ENCODE measurements at places on chromosomes 12 and 14.
A peak's percentile ranks its signal among the peaks of the same experiment; 100 is the strongest.

GRCh38 chr14:62269204-62269603 lies 507.0 kb downstream of the SNAPC1 start:
- no peak for DNase-seq

GRCh38 chr12:66240096-66240820 lies 51.2 kb downstream of the IRAK3 start:
- DNase-seq = no peak

GRCh38 chr12:1591543-1591942 lies 2.8 kb downstream of the FBXL14 start:
- no peak for DNase-seq

- DNase-seq = no peak
Observed at GRCh38 chr14:43535231-43535838, 971.7 kb downstream of the FSCB start.

DNA sequence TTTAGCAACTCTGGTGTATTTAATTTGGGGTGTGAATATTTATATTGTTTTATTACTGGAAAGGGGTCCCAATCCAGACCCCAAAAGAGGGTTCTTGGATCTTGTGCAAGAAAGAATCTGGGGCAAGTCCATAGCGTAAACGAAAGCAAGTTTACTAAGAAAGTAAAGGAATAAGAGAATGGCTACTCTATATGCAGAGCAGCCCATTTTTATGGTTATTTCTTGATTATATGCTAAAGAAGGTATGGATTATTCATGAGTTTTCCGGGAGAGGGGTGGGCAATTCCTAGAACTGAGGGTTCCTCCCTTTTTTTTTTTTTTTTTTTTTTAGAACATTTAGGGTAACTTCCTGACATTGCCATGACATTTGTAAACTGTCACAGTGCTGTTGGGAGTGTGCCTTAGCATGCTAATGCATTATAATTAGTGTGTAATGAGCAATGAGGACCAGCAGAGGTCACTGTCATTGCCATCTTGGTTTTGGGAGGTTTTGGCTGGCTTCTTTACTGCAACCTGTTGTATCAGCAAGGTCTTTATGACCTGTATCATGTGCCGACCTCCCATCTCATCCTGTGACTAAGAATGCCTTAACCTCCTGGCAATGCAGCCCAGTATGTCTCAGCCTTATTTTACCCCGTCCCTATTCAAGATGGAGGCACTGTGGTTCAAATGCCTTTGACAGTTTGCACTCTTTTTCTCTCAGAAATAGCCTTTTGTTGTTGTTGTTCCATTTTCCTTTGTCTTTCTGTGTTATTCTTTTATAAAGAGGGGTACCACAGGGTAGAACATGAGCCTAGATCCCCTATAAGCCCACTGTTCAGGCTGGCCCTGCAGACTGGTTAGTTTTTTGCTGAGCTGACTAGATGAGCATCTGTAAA lies 75.5 kb upstream of the DCD start:
- no peak for DNase-seq

DNA sequence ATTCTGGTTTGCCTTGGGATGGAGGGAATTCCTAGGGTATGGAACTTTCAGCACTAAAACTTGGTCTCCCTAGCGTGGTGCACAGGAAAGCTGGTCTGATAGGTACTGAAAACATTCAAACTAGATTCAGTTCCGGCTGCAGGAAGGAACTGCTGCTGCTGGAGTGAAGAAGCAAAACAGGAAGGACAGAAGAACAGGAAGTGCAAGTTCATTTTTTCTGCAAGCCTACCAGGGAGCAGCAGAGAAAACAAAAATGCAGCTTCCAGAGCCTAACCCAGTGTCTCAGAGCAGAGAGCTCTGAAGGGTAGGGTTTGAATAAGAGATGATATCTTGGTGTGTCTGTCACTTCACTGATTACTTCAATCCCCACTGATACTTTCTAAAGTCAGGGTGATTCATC lies 165.2 kb downstream of the VRK1 start:
- DNase-seq = no peak

DNA sequence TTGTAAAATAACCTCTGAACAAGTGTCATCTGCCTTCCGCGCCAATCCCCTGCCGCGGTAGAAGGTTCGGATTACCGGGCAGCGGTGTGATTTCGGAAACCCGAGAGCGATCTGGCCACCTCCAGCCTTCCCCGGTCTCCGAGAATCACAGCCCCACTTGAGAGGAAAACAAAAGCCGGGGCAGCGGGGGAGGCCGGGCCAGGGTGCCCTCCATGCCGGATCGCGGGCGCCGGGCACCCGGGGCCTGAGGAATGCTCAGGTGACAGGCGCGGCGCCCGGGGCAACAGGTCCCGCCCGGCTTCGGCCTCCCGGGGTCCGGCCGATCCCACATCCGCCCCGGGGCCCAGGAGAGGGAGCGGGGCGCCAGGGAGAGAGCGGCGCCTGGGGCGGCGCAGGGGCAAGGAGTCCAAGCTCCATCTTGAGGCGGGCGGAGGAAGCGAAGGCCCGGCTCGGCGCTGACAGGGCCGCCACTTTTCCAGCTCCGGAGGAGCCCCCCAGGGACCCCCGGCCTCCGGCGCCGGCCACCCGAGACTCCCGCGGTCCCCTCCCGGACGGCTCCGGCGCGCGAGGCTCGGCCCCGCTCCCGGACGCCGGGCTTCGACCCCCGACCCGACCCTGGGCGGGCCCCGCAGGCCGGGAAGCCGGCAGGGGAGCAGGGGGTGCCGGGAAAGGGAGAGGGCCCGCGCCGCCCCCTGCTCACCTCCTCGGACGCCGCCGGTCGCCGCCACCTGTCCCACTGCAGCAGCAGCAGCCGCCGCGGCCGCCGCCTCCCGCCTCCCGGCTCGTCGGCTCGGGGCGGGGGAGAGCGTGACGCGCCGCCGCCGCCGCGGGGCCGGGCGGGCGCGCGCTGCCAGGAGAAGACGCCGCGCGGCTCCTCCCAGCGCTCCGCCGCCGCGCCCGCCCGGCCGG lies at the start of gene CLIP1:
Gene CLIP1, minus strand, starts transcription at position 849 of the 909 bp plus-strand sequence. CDS start 42,217 bp downstream, outside the sequence.
- peak; percentile 27 for DNase-seq

DNA sequence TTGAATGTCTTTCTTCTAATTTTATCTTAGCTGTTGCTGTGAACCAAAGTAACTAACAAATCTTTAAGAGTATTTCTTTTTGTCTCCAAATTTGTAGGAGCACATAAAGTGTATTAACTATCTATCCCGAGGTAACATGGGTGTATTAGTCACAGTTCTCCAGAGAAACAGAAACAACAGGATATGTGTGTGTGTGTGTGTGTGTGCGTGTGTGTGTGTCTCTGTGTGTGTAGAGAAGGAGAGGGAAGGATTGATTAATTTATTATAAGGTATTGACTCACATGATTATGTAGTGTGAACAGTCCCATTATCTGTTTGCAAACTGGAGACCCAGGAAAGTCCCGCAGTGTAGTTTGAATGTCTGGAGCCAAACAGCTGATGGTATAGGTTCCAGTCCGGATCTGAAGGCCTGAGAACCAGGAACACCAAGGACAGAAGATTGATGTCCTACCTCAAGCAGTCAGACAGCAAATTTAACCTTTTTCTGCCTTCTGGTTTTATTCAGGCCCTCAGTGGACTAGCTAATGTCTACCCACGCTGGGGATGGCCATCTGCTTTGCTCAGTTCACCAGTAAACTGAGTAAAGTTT lies 14.4 kb downstream of the G2E3 start:
- no peak for DNase-seq

- DNase-seq = no peak
Observed at GRCh38 chr14:54533100-54533499, 23.4 kb downstream of the CGRRF1 start.

DNA sequence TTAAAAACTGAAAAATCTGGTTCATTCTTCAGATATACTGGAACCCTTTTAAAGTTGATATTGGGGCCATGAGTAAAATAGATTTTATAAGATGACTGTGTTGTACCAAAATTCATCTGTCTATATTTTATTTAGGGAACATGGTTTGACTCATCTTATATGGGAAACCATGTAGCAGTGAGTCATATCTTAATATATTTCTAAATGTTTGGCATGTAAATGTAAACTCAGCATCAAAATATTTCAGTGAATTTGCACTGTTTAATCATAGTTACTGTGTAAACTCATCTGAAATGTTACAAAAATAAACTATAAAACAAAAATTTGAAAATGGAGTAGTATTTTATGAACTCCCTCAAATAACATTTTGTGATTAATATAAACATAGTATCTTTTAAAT lies 14.2 kb downstream of the PTGER2 start:
- no peak for DNase-seq

GRCh38 chr14:44732144-44732543 lies 225.1 kb upstream of the FSCB start:
- DNase-seq = no peak

DNA sequence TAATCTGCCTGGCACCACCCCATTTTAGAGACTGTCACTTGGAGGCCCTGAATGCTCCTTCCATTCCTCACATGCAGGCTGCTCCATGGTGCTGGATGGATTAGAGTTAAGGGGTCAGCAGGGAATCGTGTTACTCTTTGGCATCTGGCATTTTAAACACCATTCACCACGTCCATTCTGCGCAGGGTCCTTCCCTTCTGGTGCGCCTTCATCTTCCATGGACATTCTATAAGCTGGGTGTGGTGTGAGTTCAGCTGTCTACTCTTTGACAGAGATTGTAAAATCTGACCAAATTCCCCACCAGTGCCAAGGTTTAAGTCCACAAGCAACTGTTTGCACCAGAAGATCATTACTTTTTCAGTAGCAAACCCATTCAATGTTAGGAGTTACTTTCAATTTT lies 47.8 kb downstream of the GIT2 start:
- no peak for DNase-seq

DNA sequence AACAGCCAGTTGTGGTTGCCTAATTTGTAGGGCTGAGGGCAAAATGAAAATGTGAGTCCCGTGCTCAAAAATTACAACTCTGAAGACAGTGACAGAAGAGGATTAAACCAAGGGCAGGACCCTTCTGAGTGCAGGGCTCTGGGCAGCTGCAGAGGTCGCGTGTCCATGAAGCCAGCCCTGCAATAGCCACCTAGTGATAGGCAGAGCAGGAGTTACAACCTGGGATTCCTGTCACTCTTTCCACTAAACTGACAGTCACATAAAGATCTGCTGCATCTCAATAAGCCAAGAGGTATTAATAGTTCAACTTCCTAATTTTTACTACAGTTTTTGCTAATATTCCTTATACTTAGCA lies 94.1 kb downstream of the SLC2A13 start:
- no peak for DNase-seq

- DNase-seq = no peak
Observed at GRCh38 chr14:96285667-96286066, 29.7 kb downstream of the BDKRB1 start.

GRCh38 chr14:33229269-33229929 lies 290.7 kb downstream of the NPAS3 start:
- DNase-seq = peak; percentile 88

DNA sequence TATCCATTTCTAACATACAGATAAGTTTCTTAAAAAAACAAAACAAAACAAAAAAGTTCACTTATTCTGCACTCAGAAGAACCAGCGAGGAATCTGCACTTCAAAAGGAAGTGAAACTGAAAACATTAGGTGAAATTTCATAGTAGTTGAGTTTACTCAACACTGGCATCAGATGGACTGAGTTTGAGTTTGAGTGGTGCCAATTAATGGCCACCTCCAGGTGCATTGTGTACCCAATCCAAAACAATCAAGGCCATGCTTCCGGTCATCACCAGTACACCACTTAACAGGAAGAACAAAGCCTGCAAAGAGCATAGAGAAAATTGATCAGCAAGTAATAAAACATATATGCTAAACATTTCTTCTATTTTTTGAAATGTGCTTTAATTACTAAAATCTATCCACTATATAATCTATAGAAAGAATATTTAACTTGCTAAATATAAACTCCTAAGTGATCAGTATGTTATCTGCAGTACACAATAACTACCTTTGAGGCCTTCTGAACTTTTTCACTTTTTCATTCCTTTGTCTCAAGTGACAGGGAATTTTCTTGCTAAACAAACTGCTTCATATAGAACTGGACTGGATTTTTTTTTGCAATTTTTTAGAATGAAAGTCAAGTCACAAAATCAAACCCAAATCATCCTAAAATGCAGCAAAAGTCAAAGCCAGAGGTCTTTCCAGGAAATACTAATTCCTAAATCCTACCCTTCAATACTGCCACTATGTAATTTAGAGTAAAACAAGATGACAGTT lies 11.5 kb downstream of the SLC38A2 start:
- no peak for DNase-seq

GRCh38 chr12:57888409-57889157 lies 42.1 kb upstream of the CTDSP2 start:
- peak; percentile 49 for DNase-seq

GRCh38 chr14:89415159-89415558 lies 1.9 kb downstream of the FOXN3 start:
- DNase-seq = no peak

GRCh38 chr14:22646570-22647254 lies 2.6 kb upstream of the OR6J1 start:
- no peak for DNase-seq

- no peak for DNase-seq
Observed at GRCh38 chr14:35847636-35848035, 21.5 kb downstream of the BRMS1L start.

DNA sequence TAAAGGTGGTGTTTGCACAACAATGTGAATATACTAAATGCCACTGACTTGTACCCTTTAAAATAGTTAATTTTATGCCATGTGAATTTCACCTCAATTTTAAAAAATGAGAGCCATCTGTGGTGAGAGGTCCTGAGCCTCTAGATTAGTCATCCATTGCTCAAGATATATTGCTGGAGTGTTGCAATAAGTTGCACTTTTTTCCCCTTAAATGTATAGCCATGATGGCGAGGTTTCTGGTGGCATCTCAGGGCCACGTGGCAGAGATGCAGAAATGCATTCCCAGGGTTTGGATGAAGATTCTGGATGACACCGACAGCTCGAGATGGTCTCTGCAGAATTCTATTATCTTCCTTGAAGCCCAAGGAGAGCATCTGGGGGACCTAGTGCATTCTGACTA lies 153.7 kb downstream of the AACS start:
- no peak for DNase-seq

- DNase-seq = no peak
Observed at GRCh38 chr14:69652942-69653684, 41.7 kb downstream of the SUSD6 start.

DNA sequence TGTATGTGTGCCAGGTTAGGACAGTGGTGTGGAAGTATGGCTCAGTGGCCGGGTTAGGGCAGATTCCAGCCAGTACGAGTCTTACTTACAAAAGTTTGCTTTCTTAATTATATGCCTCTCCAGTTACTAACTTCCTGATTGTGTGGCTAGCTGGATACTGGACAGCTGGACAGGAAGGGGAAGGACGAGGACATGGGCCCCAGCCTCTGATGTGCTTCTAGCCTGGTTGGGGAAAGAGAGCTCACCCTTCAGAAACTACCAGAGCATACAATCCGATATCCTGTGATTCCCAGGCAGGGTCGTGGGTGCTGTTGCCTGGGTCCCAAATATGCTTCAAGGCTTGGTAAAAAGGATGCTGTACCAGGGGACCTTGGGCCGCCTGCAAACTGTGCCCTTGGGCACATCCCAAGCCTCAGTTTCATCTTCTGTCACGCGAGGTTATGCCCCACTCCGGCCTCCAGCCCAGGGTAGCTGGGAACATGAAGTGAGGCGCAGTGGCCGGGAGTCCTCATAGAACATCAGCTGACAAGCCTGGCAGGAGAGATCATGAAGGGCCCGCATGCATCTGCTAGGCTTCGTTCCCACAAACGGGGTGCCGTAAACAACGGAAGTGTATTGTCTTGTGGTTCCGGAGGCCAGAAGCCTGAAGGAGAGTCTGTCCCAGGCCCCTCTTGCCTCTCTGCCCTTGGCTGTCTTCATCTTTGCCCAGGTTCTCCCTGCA lies 23.2 kb upstream of the RIN3 start:
- peak; percentile 26 for DNase-seq

Data from hippocampal formation (tissue), 2 donors.